IPS DF 6.9 (cell line): ENCODE measurements at places on chromosomes 11 and 22.

- peak overlapping the region; percentile 39; the same call in 1 of the 2 replicates for H3K4me3 ChIP-seq
- H3K4me1 ChIP-seq = peaks cover 8% of the 10 kb centered on the region; the same call in 1 of the 2 replicates
- no peaks in the 10 kb centered on the region for H3K36me3 ChIP-seq
- H3K27ac ChIP-seq = no peak overlapping the region
Observed at GRCh38 chr22:24156141-24156912, 25.0 kb upstream of the SUSD2 start.

DNA sequence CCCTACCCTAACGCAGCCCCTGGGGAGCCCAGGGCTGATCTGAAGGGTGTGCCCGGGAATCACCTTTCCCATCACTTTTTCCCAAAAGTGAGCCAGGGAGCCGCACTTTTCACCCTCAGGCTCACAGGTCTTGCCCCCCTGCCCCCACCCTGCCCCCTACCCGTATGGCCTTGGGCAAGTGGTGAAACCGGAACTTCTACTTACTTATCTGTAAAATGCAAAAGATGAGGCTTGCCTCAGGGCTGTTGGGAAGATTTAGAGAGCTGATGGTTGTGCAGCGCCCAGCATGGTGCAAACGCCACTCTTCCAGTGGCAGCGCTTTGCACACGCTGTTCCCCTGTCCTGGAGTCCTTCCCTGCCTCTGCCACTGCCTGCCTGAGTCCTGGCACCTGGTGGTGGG lies 8.0 kb downstream of the SYT12 start:
- H3K27ac ChIP-seq = no peak overlapping the region
- H3K36me3 ChIP-seq = no peaks in the 10 kb centered on the region
- DNase-seq = no peak
- peaks cover 4% of the 10 kb centered on the region; the same call in 1 of the 2 replicates for H3K4me1 ChIP-seq

DNA sequence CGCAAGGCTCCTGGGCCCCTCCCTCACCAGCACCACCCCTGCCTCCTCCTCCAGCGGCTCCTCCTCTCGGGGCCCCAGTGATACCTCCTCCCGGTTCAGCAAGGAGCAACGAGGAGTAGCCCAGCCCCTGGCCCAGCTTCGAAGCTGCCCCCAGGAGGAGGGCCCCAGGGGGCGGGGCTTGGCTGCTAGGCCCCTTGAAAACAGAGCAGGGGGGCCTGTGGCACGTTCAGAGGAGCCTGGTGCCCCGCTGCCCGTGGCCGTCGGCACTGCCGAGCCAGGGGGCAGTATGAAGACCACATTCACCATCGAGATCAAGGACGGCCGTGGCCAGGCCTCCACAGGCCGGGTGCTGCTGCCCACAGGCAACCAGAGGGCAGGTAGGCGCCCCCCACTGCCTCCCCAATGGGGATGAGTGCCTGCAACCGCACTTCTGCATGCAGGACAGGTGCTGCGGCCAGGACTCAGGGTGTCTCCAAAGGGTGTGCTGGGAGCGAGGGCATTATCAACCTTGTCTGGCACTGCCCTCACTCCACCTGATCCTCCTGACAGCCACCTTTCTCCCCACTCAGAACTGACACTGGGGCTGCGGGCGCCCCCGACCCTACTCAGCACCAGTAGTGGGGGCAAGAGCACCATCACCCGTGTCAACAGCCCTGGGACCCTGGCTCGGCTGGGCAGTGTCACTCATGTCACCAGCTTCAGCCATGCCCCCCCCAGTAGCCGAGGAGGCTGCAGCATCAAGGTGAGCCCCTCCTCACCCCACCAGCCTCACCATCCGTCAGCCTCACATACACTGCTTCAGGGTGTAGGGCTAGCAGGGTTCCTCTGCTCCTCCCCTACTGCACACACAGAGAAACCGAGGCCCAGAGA lies 10.2 kb downstream of the SMTN start:
- H3K4me3 ChIP-seq = no peak overlapping the region
- no peak overlapping the region for H3K27ac ChIP-seq
- DNase-seq = no peak
- peaks cover 3% of the 10 kb centered on the region; the same call in 1 of the 2 replicates for H3K4me1 ChIP-seq
- no peaks in the 10 kb centered on the region for H3K36me3 ChIP-seq
- H3K27me3 ChIP-seq = no peaks in the 10 kb centered on the region

GRCh38 chr11:113991170-113991569 lies 16.3 kb downstream of the HTR3A start:
- H3K27me3 ChIP-seq = no peaks in the 10 kb centered on the region
- peaks cover 3% of the 10 kb centered on the region; the same call in 1 of the 2 replicates for H3K4me1 ChIP-seq
- H3K27ac ChIP-seq = no peak overlapping the region
- H3K36me3 ChIP-seq = peaks cover 2% of the 10 kb centered on the region; the same call in 1 of the 2 replicates
- H3K4me3 ChIP-seq = no peak overlapping the region

DNA sequence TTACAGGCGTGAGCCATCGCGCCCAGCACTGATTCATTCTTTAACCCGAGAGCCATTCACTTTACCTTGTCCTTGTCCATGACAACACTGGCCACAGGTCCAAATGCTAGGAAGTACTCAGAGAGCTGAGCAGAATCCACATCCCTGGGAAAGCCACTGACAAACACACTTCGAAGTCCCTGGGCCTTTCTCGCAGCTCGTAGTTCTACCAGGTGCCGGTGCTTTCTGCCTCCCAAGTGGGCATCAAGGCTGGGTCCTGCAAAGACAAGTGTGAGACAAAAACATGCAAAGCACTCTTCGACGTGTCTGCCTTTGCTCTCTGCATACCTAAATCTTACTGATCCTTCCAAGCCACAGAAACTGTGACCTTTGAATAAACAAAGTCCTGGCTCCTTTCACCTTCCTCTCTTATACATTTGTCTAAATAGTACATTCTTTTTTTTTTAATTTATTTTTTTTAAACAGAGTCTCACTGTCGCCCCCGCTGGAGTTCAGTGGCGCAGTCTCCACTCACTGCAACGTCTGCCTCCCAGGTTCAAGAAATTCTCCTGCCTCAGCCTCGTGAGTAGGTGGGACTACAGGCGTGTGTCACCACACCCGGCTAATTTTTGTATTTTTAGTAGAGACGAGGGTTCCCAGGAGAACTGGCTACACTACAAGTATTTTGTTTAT lies 2.2 kb downstream of the TUT1 start:
- no peak for DNase-seq
- no peaks in the 10 kb centered on the region for H3K27me3 ChIP-seq
- peaks cover 13% of the 10 kb centered on the region for H3K36me3 ChIP-seq
- H3K4me1 ChIP-seq = peaks cover 3% of the 10 kb centered on the region; the same call in 1 of the 2 replicates
- H3K4me3 ChIP-seq = no peak overlapping the region

DNA sequence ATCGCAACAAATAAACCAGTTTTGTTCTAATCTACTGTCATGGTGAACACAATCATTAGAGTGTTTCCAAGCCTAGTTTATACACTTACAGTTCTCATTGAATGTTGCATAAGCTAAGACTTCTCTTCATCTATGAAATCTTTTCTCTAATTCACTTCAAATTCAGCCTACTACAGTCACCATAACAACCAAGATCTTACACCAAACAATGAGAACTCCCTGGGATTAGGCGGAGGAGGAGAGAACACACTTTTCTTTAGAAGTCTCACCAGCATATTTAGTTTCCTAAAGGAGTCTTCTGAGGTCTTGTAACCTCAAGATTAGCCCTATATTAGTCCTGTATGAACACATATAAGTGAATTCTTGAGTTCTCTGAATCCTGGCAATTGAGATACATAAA lies 1889.7 kb downstream of the LRRC4C start:
- no peaks in the 10 kb centered on the region for H3K4me1 ChIP-seq
- no peak overlapping the region for H3K4me3 ChIP-seq
- H3K27me3 ChIP-seq = no peaks in the 10 kb centered on the region
- H3K36me3 ChIP-seq = no peaks in the 10 kb centered on the region
- no peak for DNase-seq

DNA sequence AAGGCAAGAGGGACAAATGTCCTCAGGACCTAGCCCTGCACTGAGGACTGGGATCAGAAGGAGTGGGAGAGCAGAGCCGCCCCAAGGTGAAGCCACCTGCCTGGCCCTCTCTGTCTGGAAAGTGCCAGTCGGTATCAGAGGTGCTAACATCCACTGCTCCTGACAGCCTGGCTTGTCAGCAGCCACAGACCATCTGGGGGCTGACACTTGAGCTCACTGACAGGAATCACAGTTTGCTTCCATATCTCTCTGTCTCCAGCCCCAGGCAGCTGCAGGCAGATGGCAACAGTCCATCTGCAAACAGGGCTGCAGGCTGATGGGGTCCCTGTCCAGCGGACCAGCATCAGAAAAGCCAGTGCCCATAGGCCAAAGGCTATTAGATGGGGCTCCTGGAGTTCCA lies 5.5 kb downstream of the OPCML start:
- no peaks in the 10 kb centered on the region for H3K36me3 ChIP-seq
- peaks cover 2% of the 10 kb centered on the region; the same call in 1 of the 2 replicates for H3K4me1 ChIP-seq
- H3K27me3 ChIP-seq = no peaks in the 10 kb centered on the region
- no peak overlapping the region for H3K27ac ChIP-seq
- no peak overlapping the region for H3K4me3 ChIP-seq

GRCh38 chr11:95453616-95454171 lies 222.7 kb upstream of the SESN3 start:
- no peak overlapping the region for H3K27ac ChIP-seq
- H3K4me1 ChIP-seq = no peaks in the 10 kb centered on the region
- no peak overlapping the region for H3K4me3 ChIP-seq
- H3K36me3 ChIP-seq = no peaks in the 10 kb centered on the region
- no peaks in the 10 kb centered on the region; the same call in 1 of the 2 replicates for H3K27me3 ChIP-seq

- H3K27me3 ChIP-seq = no peaks in the 10 kb centered on the region
- no peak overlapping the region for H3K4me3 ChIP-seq
- no peak overlapping the region for H3K27ac ChIP-seq
- no peak for DNase-seq
Observed at GRCh38 chr11:117064275-117064674, 34.0 kb downstream of the SIK3 start.

GRCh38 chr11:124474079-124474478 lies 28.6 kb upstream of the OR8B8 start:
- H3K36me3 ChIP-seq = no peaks in the 10 kb centered on the region
- no peak overlapping the region for H3K27ac ChIP-seq
- H3K4me3 ChIP-seq = no peak overlapping the region
- H3K4me1 ChIP-seq = no peaks in the 10 kb centered on the region

DNA sequence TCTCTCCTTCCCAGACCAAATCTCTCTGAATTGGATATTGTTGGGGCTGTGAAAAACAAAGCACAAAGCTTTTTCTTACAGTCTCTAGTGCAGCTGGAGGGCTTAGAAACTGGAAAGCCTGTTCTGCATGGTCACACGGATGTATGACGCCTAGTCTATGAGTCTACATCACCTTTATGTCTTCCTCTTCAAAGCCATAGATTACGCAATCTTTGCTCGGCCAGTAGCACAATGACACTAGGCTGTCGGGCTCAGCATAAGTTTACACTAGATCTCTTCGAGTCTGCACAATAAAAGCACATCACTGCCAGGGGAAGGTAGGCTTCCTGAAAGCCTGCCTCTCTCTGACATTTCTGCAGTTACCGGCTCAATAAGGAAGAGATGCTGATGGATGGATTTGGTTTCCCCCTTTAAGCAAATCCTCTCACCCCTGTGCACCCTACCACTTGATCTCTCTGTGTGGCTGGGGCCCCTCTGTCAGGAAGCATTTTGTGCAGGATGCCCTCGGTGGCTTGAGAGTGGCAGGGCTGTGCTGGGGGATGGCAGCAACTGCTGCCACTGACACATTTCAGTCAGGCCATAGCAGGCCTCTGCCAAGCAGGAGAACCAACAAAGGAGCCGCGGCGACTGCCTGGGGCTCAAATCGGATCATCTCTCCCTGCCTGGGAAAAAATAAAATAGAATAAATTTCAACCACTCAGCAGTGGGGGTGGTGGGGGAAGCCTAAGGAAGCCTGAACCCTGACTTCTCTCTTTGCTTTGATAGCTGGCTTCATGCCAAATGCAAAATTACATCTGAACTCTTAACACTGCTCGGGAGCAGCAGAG lies 1272.8 kb downstream of the LRRC4C start:
- H3K36me3 ChIP-seq = no peaks in the 10 kb centered on the region
- H3K27me3 ChIP-seq = no peaks in the 10 kb centered on the region
- no peak overlapping the region for H3K27ac ChIP-seq
- DNase-seq = no peak
- no peak overlapping the region for H3K4me3 ChIP-seq
- H3K4me1 ChIP-seq = no peaks in the 10 kb centered on the region

DNA sequence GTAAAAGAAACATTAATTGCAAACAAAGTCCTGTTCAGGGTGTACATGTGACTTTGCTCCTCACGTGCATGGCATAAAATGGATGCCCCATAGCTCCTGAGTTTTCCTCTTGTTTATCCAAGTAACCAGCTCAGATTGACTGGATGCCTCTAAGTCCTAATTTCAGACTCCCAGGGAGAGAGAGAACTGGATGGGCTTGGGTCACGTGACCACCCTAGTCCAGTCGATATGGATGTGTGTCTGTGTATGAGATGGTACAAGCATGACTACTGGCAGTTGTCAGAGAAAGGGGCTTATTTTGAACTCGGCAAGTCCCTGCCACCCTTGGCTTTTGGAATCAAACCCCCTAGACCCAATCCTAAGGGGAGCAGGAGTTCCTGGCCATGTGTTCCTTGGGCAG lies 35.4 kb upstream of the PLET1 start:
- no peak for DNase-seq
- H3K27ac ChIP-seq = no peak overlapping the region
- H3K36me3 ChIP-seq = no peaks in the 10 kb centered on the region

GRCh38 chr11:93532281-93532789 lies 10.9 kb downstream of the SMCO4 start:
- H3K4me1 ChIP-seq = peaks cover 5% of the 10 kb centered on the region; the same call in 1 of the 2 replicates
- no peak for DNase-seq
- no peak overlapping the region for H3K4me3 ChIP-seq
- no peaks in the 10 kb centered on the region for H3K27me3 ChIP-seq

DNA sequence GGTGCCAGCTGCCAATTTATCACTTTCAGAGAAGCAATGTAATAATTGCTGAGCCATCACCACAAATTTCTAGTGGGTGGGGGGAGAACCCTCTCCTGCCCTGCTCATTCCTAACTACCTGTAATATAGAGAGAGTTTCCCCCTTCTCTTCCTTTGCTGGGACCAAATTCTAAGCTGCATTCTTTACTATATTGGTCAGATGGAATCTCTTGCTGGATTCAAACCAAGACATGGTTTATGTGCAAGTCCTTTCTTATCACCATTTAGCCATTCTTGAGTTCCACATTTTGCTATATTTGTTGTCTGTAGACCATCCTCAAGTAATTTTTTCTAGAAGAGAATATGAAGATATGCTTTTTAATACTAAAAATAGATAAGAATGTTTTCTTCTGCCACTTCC lies 452.1 kb downstream of the MN1 start:
- peaks cover 3% of the 10 kb centered on the region for H3K4me1 ChIP-seq
- no peak for DNase-seq
- H3K4me3 ChIP-seq = no peak overlapping the region
- no peaks in the 10 kb centered on the region for H3K27me3 ChIP-seq
- no peak overlapping the region for H3K27ac ChIP-seq
- no peaks in the 10 kb centered on the region for H3K36me3 ChIP-seq

- DNase-seq = no peak
- no peaks in the 10 kb centered on the region for H3K27me3 ChIP-seq
- H3K27ac ChIP-seq = no peak overlapping the region
- H3K4me3 ChIP-seq = no peak overlapping the region
- H3K4me1 ChIP-seq = peaks cover 4% of the 10 kb centered on the region
Observed at GRCh38 chr11:83639995-83640758, 354.0 kb upstream of the CCDC90B start.

GRCh38 chr11:95076981-95077380 lies 10.3 kb downstream of the SRSF8 start:
- no peaks in the 10 kb centered on the region for H3K27me3 ChIP-seq
- H3K4me3 ChIP-seq = no peak overlapping the region
- no peaks in the 10 kb centered on the region for H3K36me3 ChIP-seq
- no peak for DNase-seq
